ENCODE measurements at places on chromosomes 16 and 17.
A peak's percentile ranks its signal among the peaks of the same experiment; 100 is the strongest.

- no peak for DNase-seq
These were observed 94.7 kb upstream of the SDK2 start for GRCh38 chr17:73738751-73739575.

GRCh38 chr17:2087597-2088211 is 32.8 kb downstream of the HIC1 start:
- peak; percentile 47 for DNase-seq

- DNase-seq, result no peak
These were observed 3.6 kb downstream of the SNTB2 start for GRCh38 chr16:69190598-69190997.

DNA sequence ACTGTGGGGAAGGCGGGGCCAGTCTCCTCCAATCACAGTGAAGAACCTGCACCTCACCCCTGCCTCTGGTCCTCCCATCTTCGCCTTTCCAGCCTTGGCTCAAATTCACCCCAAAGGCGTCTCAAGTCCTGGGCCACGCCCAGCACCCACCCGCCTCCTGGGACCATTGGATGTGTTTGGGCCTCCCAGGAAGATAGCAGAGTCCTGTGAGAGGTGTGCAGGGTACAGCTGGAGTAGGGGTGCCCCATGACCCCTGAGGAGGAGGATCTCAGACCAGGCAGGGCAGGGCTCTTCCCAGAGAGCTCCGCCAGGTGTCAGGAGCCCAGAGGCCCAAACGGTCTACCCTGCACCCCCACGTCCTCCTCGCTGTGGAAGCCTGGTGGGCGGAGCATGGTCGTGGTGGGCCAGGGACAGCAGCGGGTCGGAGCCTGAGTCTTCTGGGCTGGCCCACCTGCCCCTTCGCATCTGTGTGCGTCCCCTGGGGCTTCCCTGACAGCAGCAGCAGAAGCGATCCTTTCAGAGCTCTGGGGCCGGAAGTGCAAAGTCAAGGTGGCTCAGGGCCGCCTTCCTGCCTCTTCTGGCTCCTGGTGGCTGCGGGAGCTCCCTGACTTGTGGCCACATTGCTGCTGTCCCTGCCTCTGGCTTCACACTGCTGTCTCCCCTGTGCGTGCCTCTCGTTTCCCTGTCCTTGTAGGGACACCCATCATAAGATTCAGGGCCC is 34.9 kb upstream of the ZNF469 start:
- DNase-seq, result no peak

- no peak for DNase-seq
These were observed 1.3 kb upstream of the CCL4L2 start for GRCh38 chr17:36209575-36209974.

GRCh38 chr17:77802811-77803220 is 155.7 kb upstream of the TNRC6C start:
- peak; percentile 16 for DNase-seq
